ENCODE measurements at places on chromosomes 16 and 17.

GRCh38 chr17:47465165-47465564, 65.7 kb upstream of the NPEPPS start:
- DNase-seq = no peak

GRCh38 chr16:85362443-85362842, 250.2 kb upstream of the CIBAR2 start:
- DNase-seq = no peak

DNA sequence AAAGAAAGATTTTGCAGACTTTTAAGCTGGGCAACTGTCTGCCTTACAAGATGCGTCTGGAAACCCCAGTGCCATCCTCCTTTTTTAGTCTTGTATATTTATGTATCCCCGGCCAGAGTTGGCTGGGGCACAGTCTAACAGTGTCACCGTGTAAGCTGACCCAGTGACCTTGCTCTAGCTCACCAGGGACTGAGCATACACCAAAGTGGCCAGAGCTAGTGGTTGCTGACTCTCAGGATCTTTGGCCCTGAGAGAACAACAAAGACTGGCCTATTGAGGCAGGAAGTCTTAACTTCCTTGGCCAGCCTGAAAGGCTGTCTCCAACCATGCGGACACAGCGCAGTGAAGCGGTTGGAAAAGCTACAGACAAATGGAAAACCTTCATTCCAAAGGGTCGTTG, 745.2 kb downstream of the WWOX start:
- no peak for DNase-seq

- DNase-seq = no peak
These were observed 3.6 kb downstream of the LITAF start for GRCh38 chr16:11583166-11583565.
